Activated CD8-positive, alpha-beta memory T cell treated with anti-CD3 and anti-CD28 coated beads, Interleukin-2, amount 50 U/mL, for 4 hours (primary cell): ENCODE measurements at places on chromosomes 6 and 20.

- no peak for DNase-seq
Observed at GRCh38 chr6:24207413-24207812, 81.4 kb downstream of the NRSN1 start.

GRCh38 chr6:42929821-42930360, 611 bp downstream of the CNPY3 start:
- DNase-seq: peak; percentile 49

DNA sequence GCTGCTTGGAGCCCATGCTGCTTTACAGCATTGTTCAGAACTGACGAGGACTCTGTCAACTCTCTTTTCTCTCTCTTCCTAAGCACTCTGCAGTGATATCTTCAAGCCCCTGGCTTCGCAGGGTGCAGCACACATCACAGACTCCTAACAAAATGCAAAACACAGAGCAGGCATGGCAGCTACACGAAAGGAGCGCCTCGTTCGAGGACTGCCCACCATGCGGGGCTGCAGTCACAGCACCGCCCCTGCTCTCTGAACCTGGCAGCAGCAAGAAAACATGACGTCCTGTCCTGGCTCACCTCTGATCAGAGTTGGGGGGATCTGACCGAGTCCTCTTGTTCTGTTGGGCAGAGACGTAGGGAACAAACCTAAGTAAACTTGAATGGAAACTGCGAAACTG, 281.7 kb downstream of the CDH26 start:
- DNase-seq: no peak

DNA sequence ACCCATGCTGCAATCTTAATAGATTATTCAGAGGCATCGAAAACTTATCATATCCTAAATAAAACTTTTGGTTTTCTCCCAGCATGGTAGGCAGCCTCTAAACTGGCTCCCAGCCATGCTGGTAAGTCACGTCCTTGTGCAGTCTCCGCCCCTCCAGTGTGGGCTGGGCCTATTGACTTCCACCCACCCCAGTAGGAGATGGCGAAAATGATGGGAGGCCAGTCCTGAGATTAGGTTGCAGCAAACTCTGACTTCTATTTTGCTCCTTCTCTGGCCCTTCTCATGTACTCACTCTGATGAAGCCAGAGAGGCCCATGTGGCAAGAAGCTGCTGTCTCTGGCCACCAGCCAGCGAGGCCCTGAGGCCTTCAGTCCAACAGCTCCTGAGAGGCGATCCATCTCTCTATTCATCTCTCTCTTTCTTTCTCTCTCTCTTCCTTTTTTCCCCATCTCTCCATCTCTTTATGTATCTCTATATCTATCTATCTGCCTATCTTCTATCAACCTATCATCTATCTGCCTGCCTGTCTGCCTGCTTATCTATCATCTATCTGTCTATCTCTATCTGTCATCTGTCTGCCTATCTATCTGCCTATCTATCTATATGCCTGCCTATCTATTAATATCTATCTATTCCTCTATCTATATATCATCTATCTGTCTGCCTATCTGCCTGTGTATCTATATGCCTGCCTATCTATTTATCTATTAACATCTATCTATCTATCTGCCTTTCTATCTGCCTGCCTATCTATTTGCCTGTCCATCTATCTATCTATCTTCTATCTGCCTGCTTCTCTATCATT, 52.7 kb upstream of the STX16 start:
- no peak for DNase-seq

DNA sequence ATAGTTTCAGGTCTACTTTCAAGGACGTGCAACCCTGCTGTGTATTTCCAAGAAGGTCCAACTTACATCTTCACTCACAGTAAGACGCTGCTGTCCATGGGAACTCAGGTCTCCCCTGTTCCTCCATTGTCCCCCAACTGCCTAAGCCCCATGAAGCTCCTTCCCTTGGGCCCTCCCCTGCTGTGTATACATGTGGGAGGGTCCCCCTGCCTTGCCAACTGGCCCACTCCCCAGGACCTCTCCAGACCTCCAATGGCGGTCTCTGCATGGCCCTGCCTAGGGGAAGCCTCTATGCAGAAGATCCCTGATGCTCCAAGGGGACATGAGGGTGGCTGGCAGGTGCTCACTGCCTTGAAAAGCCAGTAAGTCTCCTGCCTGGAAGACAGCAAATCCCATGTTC, 186.7 kb upstream of the CST7 start:
- no peak for DNase-seq

DNA sequence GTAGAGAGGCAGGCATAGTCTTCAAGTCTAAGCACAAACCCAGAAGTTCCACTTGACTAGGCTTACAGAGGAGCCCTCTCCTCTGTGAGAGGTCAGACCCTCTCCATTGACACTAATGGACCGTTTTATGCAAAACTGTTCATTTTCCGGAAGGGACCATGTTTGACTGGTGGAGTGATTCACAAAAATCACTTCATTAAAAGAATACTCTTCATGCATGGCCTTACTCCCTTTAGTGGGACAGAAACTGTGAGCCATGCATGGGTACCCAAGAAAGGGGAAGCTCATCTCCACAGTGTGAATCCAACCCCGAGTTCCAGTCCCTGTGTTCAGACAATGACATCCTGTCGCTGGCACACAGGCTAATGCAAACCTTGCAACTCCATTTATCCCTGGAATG, 63.2 kb downstream of the OLIG3 start:
- no peak for DNase-seq

DNA sequence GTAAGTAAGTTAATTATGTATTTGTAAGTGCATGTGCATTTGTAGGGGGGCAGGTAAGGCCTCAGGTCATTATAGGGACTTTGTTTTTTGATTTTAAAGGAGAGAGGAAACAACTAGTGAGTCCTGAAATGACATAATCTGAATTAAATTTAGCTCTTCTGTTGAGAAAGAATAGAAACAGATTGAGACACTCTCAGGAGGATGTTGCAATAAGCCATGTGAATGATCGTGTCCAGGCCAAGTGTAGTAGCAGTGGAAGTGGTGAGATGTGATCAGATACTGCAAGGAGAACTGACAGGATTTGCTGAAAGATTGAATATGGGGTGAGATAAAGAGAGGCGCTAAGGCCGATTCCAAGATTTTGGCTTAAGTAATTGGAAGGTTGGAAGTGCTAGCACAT, 2.6 kb upstream of the CENPW start:
- DNase-seq: no peak

GRCh38 chr6:30167101-30167500, 3.8 kb downstream of the TRIM15 start:
- no peak for DNase-seq

DNA sequence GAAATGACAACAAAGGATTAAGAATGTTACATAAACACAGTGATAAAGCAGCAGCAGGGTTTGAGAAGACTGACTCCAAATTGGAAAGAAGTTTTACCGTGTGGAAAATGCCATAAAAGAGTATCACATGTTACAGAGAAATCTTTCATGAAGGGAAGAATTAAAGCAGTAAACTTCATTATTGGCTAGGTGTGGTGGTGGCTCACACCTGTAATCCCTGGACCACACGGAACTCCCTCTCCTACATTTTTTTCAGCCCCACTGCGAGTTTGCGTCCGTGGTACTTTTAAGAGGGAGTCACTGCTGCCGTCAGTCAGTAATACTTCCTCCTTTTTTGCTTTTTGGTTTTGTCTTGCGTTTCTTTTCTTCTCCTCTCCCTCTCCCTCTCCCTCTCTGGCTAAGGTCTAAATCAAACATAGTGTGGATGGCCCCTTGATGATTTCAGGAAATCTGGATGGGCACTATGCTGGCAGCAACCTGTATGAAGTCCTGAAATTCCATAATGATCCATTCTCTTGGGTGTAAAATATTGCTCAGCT, 112.3 kb downstream of the MAN1A1 start:
- DNase-seq: no peak

GRCh38 chr6:30813631-30814145, 69.3 kb upstream of the IER3 start:
- DNase-seq: no peak

DNA sequence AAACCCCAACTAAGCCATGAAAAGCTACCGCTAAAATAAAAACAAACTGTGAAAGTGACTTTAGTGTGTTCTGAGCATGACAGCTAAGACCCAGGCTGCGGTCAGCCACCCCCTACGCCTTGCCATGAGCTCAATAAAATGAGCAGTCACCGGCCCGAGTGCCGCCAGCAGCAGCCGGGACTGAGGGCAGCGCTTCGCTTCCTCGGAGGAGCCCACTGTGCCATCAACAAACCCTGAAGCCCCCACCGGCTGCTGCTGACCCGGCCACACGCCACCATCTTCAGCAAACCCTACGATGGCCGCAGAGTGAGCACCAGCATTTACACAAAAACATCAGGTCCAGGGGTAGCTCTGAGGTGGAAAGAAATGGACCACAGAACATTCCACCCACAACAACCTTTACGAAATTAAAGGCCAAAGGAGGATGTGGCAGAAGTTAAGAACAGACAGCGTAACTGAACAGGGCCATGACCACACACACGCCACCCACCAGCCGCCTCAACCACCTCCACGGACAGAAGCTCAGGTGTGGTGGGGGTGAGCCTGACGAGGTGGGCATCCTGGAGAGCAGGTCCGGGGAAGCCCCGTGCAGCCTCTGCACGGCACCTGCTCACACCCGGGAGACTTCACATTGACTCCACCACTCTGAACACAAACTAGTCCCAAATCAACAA, 67.0 kb downstream of the THBS2 start:
- no peak for DNase-seq

GRCh38 chr6:43016176-43016942, 2.3 kb downstream of the KLHDC3 start:
- DNase-seq: no peak

GRCh38 chr20:8805737-8806442, 263.0 kb upstream of the PLCB4 start:
- DNase-seq: no peak

DNA sequence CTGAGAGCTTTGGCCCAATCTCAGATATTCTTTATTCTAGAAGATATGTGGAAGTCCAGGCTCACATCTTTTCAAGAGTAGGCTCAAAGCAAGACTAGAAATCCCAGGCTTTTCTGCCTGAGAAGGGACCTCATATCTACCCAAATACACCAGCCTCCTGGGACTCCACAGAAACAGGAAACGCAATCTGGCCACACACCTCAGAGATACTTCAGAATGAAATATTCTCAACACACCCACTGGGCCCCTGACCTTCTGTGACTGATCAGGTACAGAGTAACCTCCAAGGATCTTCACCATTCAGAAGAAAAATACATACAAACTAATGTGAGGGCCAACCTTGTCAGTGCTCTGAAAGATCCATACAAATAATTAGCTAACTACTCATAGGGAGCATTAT, 183.2 kb downstream of the HIVEP2 start:
- DNase-seq: no peak

GRCh38 chr6:125792680-125793079, 1.9 kb downstream of the NCOA7 start:
- no peak for DNase-seq

DNA sequence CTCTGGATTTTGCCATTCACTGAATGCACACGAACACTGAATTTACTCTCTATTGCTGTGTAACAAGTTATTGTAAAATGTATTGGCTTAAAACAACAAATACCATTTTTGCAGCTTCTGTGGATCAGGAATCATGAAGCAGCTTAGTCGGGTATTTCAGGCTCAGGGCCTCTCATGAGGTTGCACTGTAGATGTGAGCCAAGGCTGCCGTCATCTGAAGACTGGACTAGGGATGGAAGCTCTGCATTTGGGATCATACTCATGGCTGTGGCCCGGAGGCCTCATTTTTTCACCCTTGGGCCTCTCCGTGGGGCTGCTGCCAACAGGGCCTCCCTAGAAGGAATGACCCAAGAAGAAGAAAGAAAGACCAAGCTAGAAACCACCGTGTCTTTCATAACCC, 492.4 kb upstream of the CDH4 start:
- DNase-seq: no peak

- no peak for DNase-seq
Observed at GRCh38 chr6:113925378-113925777, 45.6 kb downstream of the HDAC2 start.

- no peak for DNase-seq
Observed at GRCh38 chr6:170292407-170293158, 1.7 kb upstream of the DLL1 start.

GRCh38 chr6:53279293-53279692, 69.5 kb downstream of the ELOVL5 start:
- DNase-seq: no peak

- DNase-seq: no peak
Observed at GRCh38 chr6:113120582-113121285, 736.4 kb upstream of the MARCKS start.

GRCh38 chr6:135267085-135267484, 86.0 kb downstream of the MYB start:
- no peak for DNase-seq

DNA sequence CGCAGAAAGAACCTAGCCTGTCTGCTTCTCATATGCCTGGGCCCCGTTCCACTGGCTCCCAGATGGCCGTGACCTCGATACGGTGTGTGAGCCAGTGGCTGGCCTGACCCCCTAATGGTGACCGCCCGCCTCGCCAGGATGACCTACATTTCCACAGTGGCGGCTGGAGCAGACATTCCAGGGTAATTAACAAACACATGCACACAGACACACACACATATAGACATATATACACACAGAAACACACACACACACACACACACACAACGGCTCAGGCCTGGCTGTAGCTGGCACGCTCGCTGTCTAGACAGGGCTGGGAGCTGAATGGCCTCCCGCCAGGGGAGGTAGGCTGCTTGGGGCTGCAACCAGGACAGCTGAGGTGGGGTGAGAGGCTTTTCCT, 227.1 kb downstream of the ANKRD60 start:
- no peak for DNase-seq

GRCh38 chr6:133894795-133895358, 6.0 kb downstream of the TCF21 start:
- DNase-seq: no peak

GRCh38 chr20:57973886-57974285, 254.6 kb downstream of the ANKRD60 start:
- no peak for DNase-seq

- DNase-seq: no peak
Observed at GRCh38 chr6:47743744-47744143, 38.1 kb upstream of the OPN5 start.

DNA sequence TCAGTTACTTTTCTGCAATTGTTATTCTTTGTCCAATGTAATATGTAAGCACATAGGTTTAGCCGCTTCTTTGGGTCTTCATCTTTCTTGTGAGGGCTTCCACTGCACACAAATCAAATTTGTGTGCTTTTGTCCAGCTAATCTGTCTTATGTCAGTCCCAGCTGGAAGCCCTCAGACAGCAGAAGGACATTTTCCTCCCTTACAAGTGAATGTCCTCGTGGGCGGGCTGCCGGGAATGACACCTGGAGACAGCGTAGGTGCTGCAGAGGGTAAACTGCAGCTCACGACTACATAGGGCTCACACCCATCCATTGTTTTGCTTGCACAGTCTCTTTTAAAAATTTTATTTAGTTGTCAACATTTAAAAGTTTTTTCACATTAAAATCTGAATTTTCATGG, 24.6 kb upstream of the PPP1R14C start:
- DNase-seq: no peak

GRCh38 chr20:21325296-21325695, 22.2 kb downstream of the XRN2 start:
- no peak for DNase-seq
